HT-29 (cell line): ENCODE measurements at places on chromosomes 16 and 17. TPM values are rescaled to one million over a fixed set of nuclear protein-coding genes. Genes with fewer than 3 reads are reported as not detected.

Gene SLC16A6
- total RNA-seq = 1.3 TPM in 1 of 2 replicates, not detected in the other

Gene FAM117A
- total RNA-seq = 4.4 and 5.2 TPM in 2 replicates

- peak; percentile 86 for DNase-seq
Measured at GRCh38 chr17:74493331-74493833, 26.9 kb downstream of the CD300A start.

DNA sequence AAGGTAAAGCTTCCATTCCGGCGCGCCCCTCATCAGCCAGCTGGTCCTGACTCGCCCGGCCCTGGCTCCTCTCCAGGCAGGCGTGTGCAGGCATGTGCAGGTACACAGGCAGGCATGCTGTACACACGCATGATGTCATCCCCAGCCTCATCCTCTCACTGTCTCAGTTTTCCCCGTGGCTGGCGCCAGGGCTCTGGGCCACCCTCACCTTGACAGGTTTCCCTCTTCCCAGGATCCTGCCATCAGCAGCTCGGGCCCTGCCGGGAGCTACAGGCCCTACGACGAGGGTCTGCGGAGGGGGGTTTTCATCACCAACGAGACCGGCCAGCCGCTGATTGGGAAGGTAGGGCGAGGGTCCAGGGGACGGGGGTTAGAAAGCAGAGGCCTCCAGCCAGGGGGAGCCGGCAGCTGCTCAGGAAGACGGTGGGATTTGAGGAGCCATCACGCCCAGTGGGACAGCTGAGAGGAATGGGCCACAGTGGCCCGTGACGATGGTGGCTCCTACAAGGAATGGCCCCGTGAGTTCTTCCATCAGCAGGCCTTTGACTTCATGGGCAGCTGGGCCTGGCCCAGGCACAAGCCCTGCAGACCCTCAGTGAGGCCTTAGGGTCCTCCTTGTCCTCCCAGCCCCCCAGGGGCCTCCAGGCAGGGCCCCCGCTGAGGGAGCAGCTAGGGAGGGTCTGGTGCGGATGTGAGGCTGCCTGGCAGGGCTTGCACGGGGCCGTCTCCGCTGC lies 8.5 kb downstream of the GAA start:
- no peak for DNase-seq

- DNase-seq = no peak
Measured at GRCh38 chr16:88468275-88469129, 15.4 kb downstream of the ZFPM1 start.

- no peak for DNase-seq
Measured at GRCh38 chr17:10499950-10500349, 18.4 kb downstream of the MYH1 start.

GRCh38 chr17:69597898-69598692 lies 183.6 kb downstream of the MAP2K6 start:
- no peak for DNase-seq
